ENCODE measurements at places on chromosomes 11 and 22.

DNA sequence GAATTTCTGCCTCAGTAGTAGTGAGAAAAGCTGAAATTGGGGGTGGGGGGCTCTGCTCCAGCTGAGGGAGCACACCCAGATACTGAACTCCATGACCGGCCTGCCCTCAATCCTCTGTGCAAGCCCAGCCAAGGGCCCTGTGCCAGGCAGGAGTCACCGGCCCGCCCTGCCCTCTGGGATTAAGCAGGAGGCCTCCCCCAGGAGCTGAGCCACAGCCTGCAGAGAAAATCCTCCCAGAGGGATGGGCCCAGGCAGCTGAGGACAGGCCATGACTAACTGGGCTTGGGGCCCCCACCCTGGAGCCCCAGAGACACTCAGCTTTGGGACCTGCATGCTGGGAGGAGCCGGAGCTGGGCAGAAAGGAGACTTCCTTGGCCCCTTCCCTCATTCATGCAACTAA lies 48.8 kb downstream of the MN1 start:
- DNase-seq: no peak

DNA sequence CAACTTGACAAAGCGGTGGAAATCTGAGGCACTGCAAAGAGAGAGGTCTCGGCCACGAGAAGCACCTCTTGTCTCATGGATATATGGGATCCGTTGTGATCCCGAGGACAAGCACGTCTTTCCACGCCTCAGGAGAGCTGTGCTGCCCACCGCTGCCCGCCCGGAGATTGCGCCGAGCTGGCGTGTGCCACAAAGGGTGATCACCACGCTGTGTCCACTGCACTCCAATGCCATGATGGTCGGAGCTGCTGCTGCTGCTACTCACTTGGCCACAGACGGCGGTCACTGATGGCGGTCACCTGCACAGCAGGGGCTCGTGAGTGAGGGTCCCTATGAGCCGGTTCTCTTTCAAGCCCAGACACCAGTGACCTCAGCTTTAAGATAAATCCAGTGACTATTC lies 51.1 kb downstream of the SHANK2 start:
- DNase-seq: no peak

GRCh38 chr11:56624661-56625110 lies 10.0 kb upstream of the OR5M1 start:
- peak; percentile 49 for DNase-seq

DNA sequence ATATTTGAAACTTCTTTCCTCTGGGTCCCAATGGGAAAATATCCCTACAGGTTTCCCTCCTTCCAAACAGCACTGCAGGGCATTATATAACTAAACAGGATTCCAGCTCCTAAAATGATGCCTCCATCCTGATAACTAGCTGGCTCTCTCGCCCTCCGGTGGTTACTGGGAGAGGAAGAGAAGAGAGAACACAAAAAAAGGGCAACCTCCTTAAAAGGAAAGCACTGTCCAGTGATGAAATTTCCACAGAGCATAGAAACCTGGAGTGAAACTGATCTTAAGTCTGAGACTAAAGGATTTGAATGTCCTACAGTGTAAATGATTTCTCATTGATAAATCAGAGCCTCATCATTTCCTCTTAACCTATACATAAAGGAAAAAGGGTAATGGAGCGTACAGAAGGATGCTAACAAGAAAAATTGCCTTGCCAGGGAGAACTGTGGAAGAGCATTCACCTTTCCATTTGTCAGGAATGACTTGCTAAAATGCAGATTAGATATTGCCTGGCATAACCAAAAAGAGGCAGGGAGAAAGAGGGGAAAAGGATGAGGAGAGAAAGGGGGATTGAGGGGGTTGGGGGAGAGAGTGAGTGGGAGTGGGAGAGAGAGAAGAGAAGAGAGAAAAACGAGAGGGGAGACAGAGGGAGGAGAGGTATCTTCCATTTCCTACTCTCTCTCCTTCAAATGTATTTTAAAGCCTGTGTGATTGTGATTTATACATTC lies 121.3 kb downstream of the APOL5 start:
- DNase-seq: peak; percentile 40

GRCh38 chr11:75189911-75190310 lies 39.0 kb downstream of the SLCO2B1 start:
- peak; percentile 46 for DNase-seq

- DNase-seq: no peak
Measured at GRCh38 chr11:60871378-60872061, 4.2 kb downstream of the ZP1 start.

DNA sequence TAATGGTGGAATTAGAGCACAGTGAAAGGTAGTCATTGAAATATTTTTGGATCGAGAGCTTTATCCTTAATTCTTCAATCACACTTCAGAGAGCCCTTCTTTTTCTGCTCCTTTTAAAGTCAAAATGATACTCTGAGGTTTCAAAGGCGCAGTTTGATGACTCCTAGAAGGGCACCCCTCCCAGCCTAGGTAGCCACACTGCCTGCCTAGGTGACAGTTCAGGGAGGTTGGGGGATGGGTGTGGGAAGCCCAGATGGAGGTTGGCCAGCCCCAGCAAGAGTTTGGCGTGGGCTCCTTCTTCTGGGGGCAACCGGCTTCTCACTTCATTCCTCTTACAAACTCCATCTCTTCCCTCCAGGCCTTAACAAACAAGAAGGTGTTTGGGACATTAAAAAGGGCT lies 28.6 kb upstream of the PHF21A start:
- no peak for DNase-seq

GRCh38 chr11:121464352-121464946 lies 11.7 kb upstream of the SORL1-AS1 start:
- peak; percentile 89 for DNase-seq

DNA sequence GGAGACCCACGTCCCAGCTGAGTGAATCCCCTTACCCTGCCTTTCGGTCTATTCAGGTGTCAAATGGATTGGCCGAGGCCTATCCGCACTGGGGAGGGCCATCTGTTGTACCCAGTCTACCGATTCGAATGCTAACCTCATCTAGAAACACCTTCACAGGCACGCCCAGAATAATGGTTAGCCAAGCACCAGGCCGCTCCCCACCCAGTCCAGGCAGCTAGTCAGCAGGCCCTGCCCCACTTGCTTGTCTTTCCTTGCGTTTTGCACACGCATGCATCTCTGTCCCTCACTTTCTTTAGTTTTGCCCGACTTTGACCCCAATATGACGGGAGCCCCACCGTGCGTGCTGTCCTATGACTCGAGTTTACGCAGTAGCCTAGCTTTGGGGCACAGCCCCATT lies 31.7 kb downstream of the PARVB start:
- no peak for DNase-seq

DNA sequence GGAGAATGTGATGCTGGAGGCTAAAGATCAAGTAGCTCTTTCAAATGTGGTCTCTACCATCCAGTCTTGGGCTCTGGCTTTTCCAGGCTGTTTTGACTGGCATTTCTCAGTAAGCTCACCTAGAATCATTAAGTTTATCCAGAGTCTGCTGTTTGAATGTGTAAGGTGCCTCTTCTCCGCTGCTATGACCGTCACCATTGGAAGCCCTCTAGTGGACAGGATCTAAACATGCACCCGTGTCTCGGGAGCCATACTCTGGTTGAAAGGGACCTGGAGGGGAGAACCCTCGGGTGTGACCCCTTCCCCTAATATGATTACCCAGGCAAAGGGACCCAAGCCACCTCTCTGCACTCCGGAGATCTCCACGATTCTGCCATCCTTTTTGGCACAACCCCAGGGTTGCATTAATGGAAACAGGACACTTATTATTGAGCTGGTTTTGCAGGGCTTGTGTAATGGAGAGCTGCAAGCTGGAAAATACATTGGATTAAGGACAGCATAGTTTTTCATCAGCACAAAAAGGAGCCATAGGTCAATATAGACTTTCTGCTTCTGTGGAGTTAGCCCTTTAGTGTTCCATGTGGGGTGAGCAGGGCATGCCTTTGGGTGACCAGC lies 191.0 kb upstream of the LARGE1 start:
- DNase-seq: peak; percentile 6

- DNase-seq: no peak
Measured at GRCh38 chr11:3939651-3940190, 84.3 kb downstream of the STIM1 start.

All from NCI-H446 (cell line).